Caudate nucleus (tissue), 63 donors: ENCODE measurements at places on chromosomes 1 and 21.

DNA sequence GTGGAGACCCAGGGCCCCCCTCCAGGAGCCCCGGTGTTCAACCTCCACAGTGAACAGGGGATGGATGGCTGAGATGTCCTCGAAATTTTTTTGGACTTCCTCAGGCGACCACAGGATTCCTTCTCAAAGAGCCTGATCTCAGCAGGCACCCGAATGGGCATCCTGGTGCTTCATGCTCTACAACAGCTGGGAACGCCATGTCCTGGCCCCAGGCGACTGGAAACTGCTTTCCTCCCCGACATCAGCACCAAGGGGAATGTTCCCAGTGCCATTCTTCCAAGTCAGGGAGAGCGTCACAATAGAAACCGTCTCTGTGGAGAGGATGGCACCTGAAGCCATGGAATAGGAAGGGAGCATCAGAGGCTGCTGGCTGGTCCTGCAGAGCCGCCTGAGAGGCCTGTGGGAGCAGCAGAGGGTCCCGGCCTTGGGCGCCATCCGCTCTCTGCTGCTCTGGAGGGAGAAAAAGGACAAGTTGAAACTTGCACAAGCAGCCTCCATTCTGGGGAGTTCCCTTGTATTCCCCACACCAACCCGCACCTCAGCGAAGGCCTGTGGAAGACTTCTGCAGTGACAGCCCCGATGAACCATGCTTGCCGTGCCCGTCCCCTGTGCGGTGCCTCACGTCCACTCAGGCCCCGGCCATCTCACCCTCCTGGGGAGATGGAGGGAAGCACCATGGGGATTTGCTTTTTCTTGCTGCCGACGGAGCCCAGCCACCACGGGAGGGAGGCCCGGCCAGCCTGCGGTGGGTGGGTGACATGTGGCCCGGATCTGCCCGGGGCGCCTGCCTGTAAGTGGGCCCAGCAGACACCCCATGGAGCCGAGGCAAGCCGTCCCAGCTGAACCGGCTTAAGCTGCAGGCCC is 2.3 kb upstream of the ADARB1 start:
- DNase-seq = no peak

GRCh38 chr1:216215169-216215568 is 208.1 kb downstream of the USH2A start:
- no peak for DNase-seq

DNA sequence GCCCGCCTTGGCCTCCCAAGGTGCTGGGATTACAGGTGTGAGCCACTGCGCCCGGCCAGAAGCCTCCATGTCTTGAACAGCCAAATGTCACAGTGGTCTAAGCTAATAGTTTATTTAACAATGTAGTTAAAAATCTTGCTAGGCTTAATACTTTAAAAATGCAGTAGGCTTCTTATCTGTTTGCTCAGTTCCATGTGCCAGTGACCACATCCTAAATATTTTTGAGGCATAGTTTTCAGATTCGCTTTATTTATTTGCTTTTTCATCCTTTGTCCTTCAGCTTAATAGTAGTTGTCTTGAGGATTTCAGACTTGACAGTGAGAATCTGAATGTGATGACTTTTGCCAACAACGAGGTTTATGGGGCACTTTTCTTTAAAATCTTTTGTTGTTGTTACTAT is 59.9 kb upstream of the PRRX1 start:
- no peak for DNase-seq

- no peak for DNase-seq
Observed at GRCh38 chr1:174964972-174965361, 34.8 kb upstream of the CACYBP start.

GRCh38 chr1:107474877-107475612 is 334.2 kb downstream of the NTNG1 start:
- DNase-seq = no peak

- DNase-seq = no peak
Observed at GRCh38 chr1:210311726-210312493, 16.8 kb upstream of the HHAT start.

- DNase-seq = no peak
Observed at GRCh38 chr1:974687-975328, 7.1 kb downstream of the PERM1 start.

GRCh38 chr1:51644533-51645197 is 27.8 kb downstream of the OSBPL9 start:
- no peak for DNase-seq

DNA sequence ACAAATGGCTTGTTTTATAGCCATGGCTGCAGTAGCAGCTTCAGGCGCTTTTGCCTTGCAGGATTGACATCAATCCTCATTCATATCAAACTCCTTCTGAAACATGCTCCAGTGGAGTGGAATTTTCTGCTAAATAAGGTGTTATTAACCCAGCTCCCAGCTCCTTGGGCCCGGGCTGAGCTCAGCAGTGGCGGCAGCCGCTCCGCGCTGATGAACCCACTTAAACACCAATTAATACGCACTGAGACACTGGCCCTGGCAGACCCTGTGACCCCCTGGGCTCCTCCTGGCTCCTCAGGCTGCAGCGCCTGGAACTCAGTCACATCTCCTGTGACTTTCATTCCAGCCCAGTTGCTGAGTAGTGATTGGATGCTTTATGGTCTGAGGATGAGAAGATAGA is 137.4 kb upstream of the GRIK3 start:
- DNase-seq = no peak

DNA sequence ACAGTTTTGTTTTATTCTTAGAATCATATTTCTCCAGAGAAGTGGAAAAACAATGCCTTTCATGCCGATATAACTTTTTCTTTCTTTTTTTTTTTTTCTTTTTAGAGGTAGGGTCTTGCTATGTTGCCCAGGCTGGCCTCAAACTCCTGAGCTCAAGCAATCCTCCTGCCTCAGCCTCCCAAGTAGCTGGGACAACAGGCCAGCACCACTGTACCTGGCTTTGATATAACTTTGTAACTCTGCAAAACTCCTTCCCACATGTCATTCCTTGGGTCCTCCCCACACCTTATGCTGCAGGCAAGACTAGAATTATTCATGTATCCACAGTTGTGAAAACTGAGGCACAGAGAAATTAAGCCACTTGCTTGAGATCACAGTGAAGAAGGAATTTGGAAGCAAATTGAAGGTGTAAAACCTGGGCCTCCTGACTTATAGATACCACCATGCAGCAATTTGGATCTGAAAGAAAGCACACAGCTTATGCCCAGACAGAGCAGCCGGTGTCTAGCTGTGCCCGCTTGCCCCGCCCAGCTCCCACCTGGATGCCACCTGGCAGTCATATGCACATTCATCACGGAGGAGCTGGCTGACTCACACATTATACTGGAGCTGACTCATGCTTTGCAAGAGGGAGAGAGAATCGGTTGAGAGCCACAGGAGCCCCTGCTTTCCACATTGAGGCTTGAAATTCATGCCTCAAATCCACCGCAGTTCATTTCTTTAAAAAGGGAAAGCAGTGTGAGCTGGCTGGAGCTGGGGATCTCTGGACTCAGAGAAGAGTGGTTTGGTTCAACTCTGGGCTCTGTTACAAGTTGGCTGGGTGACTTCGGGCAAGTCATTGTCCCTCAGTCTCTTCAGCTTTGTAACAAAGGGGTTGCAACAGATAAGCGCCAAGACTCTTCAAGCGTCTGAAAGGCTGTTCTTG is 8.3 kb upstream of the SLC2A1 start:
- no peak for DNase-seq

DNA sequence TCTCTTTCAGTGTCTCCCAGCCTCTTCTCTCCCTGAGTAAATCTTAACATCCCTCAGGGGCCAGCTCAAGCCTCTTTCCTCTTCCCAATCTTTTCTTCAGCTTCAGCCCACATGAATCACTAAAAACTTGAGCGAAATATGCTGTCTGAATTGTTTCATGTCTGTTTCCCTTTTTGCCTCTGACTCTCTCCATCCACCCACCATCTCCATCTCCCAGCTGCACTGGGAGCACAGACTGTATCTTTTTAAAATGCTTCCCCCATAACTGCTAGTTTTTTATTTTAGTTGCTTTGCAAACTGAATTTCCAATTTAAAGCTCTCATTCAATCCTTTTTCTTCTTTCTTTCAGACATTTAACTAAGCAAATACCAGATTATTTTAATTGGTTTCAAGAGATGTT is 3.0 kb upstream of the AHCTF1 start:
- no peak for DNase-seq

GRCh38 chr21:34499116-34499515 is 12.9 kb downstream of the KCNE1 start:
- DNase-seq = no peak

- no peak for DNase-seq
Observed at GRCh38 chr1:6888870-6889269, 103.6 kb downstream of the CAMTA1 start.
